ENCODE measurements at places on chromosomes 4 and X. TPM values are rescaled to one million over a fixed set of nuclear protein-coding genes. Genes with fewer than 3 reads are reported as not detected.

The CENPVL2 gene
- not detected for total RNA-seq

DNA sequence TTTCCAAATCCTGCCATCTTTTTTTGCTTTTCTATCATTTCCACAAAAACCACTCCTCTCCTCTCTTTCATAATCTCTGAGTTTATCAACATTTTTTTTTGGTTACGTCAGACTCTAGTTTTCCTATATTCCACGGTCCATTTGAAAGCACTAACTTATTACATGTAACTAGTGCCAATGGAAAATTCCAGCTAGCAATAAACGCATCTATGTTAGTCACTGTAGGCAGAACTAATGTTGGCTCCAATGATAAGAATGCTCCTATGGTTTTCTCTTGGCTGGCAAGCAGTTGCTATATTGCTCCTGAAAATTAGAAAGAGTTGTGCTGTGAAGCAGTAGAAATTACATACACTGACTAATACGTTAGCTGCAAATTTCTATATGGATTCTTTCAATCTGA is 634.6 kb upstream of the FTHL17 start:
- DNase-seq: no peak

The TLR8 gene
- total RNA-seq: 1.1 TPM

The NAP1L2 gene
- 5.4 TPM for total RNA-seq

DNA sequence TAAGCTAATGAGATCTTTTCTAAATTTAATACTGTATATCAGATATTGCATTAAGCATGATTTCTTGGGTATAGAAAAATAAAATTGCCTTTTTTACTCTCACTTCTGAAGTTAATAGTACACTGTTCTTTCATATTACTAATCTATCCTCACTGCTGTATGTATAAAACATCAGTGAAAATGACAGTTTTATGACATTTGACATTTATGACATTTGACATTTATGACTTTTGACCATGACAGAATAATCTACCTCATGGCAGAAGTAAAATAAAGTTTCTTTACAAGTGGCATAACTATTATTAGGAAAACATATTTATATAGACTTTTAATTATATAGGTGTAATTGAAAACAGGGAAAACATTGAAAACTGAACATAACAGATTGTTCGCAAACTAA is 13.3 kb downstream of the GRID2 start:
- DNase-seq: no peak

The DSPP gene
- total RNA-seq: not detected

DNA sequence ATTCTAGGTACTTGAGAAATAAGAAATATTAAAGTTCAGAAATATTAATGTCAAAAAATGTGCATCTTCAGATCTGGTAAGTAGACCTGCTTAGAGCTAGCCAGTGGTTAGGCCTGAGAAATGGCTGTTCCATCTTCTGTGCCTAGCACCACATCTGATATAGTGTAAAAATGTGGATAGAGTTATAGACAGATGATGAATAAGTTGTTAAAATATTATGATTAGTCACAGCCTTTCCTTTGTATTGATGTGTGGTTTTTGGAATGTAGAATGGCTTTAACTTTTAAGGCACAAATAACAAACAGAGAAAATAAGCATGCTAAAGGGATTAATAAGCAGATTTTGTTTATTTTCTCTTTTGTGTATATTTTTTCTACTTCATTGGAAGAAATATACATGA is 133.5 kb upstream of the NUDT6 start:
- no peak for DNase-seq

DNA sequence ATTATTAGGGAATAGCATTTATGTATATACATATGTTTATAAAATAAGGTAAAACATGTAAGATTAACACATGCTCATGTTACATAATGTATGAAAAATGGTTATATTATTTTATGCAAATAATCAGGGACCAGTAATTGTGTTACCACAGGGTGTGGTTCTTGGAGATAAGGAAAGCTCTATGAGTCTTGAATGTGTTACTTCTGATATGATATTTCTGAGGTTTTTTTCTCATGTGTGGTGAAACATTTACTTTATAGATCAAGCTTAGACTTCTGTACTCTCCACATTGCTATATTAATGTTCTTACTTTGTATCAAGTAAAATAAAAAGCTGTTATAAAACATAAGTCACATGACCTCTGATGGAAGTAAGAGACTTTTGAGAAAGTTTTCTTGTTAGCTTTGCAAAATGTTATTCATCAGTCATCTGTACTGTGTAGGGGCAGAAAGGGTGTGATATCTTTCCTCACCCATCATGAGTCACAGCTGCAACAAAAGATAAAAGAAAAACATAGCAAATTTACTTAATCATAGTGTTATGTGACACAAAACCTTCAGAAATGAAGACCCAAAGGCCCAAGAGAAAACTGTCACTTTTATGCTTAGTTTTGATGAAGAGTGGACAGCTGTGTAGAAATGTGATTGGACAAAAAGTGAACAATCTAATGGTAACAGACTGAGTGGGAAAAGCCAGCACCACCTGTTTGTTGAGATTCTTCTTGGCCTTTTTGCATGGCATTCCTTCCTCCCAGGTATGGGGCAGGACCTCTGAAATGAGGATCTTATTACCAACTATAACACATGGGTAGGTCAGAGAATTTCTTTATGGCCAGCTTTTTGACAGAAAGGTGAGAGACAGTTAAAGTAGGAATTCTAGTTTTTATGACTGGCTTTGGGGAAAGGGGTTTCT is 632.3 kb downstream of the PDHA2 start:
- DNase-seq: no peak

The CSAG3 gene
- total RNA-seq: not detected

GRCh38 chr4:180057891-180058671 is 2185.1 kb upstream of the TENM3 start:
- peak; percentile 33 for DNase-seq

DNA sequence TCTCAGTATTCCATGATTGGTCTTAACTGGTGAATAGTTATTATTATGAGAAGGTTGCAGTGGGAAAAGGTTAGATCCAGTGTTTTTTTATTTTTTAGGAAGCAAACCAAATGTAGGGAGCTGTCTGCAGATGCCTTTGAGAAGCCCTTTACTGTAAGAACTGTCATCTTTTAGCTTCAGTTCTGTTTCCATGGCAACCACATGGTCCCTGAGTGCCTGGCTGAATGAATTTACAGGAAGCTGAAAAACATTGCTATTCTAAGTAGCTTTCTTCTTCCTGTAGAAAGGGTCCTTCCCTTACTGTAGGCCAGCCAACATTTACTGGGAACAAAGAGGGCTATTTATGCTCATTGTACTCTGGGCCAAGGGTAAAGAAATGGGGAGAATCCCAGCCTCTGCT is 103.3 kb downstream of the DCLK2 start:
- DNase-seq: no peak

The FGF13 gene
- total RNA-seq: 0.43 TPM

DNA sequence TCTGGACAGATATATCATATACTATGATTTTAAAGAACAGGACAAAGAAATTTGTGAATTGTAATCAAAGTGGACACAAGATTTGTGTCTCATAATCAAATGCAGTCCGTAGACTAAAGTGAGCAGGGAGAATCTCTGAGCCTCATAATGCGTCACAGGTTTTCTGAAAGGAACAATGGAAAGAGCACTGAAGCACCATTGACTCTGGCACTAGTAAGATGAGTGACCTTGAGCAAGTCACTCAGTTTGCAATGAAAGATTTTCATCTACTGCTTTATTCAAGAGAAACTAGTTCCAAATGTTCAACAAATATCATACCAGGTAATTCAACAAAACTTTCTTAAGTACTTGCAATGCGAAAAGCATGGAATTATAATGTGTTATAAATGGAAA is 315.3 kb downstream of the MAPK10 start:
- no peak for DNase-seq

The PGRMC1 gene
- 15.0 TPM for total RNA-seq

The MAGT1 gene
- 50.4 TPM for total RNA-seq

- no peak for DNase-seq
Observed at GRCh38 chrX:614136-614535, 16.5 kb upstream of the SHOX start.

The HMX1 gene
- total RNA-seq: not detected

The CITED1 gene
- not detected for total RNA-seq

GRCh38 chr4:119728692-119729593 is 100.3 kb upstream of the PDE5A start:
- DNase-seq: no peak

The EGFL6 gene
- total RNA-seq: not detected

DNA sequence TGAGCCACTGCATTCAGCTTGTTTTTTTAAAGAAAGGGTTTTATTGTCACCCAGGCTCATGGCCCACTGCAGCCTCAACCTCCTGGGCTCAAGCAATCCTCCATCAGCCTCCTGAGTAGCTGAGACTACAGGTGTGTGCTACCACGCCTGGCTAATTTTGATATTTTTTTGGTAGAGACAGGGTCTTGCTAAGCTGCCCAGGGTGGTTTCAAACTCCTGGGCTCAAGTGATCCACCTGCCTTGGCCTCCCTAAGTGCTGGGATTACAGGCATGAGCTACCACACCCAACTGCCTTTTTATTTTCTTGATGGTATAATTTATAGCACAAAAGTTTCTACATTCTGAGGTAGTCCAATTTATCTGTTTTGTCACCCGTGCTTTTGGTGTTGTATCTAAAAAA is 38.9 kb downstream of the SAT1 start:
- DNase-seq: no peak

DNA sequence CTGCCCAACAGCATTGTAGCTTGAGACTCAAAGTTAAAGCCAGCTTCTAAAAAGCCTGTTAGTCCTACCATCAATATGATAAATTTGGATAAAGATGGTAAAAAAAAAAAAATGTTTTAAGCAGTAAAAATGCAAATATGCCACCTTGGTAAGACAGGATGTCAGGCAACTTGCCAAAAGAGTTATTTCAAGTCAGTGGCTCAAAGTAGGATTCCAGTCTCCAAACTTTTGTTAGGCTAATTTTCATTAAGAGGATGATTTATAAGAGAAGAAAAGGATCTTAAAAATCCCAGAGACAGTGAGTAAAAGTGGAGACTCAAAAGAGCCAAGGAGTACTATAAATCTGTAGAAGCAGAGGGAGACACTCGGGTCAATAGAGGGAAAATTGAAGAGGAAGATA is 47.5 kb downstream of the GASK1B start:
- no peak for DNase-seq

The UGT2A1 gene
- total RNA-seq: not detected

GRCh38 chr4:2341911-2342652 is 76.4 kb downstream of the ZFYVE28 start:
- DNase-seq: peak; percentile 13

The PLXNB3 gene
- 1.5 TPM for total RNA-seq

DNA sequence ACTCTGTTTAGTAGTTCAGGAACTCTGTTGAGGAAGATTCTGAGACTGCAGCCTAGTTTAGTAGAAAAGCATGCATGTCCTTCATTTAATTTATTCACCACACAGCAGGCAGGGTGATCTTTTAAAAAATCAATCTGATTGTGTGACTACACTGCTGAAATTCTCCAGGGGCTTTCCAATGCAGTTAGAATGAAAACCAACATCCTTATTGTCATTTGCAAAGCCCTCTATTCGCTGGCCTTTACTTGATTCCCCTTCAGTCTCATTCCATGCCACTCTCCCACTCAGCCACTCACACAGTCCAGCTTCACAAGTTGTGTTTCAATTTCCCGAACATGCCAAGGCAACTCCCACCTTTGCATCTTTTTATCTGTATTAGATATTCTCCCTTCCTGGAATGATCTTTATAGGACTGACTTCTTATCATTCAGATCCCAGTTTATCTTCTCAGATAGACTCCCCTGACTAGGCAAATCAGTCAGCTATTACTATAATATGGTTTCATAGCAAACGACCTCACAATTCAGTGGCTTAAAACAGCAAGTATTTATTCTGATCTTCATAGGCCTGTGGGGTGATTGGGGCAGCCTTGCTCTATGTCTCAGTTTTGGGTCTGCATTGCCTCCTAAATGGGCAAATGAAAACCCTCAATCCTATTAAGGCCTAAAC is 21.3 kb upstream of the FTHL17 start:
- DNase-seq: no peak

DNA sequence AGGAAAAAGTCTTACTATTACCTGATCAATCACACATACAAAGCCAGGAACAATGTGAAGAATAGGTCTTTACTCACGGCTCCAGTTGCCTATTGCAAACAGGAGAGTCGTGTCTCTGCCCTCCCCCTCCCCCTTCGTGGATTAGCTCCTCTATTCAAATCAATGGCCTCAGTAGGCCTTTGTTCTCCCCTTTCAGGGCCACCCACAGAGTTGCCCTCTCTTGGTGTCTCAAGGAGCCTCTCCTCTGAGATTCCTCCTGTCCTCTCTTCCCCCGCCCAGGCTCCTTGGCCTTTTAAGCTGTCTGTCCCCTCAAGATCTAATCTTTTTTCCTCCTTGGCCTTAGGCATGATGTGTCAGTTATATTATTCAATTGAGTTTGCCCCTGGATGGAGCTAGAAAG is 107.2 kb upstream of the NALF2 start:
- DNase-seq: no peak

GRCh38 chrX:129360175-129360574 is 163.1 kb downstream of the SMARCA1 start:
- no peak for DNase-seq

GRCh38 chrX:71619986-71620385 is 1.7 kb upstream of the CXCR3 start:
- DNase-seq: no peak

The KIF4A gene
- total RNA-seq: 0.19 TPM

The SPANXA1 gene
- total RNA-seq: not detected

The HUWE1 gene
- 111 TPM for total RNA-seq

The XG gene
- 0.35 TPM for total RNA-seq

DNA sequence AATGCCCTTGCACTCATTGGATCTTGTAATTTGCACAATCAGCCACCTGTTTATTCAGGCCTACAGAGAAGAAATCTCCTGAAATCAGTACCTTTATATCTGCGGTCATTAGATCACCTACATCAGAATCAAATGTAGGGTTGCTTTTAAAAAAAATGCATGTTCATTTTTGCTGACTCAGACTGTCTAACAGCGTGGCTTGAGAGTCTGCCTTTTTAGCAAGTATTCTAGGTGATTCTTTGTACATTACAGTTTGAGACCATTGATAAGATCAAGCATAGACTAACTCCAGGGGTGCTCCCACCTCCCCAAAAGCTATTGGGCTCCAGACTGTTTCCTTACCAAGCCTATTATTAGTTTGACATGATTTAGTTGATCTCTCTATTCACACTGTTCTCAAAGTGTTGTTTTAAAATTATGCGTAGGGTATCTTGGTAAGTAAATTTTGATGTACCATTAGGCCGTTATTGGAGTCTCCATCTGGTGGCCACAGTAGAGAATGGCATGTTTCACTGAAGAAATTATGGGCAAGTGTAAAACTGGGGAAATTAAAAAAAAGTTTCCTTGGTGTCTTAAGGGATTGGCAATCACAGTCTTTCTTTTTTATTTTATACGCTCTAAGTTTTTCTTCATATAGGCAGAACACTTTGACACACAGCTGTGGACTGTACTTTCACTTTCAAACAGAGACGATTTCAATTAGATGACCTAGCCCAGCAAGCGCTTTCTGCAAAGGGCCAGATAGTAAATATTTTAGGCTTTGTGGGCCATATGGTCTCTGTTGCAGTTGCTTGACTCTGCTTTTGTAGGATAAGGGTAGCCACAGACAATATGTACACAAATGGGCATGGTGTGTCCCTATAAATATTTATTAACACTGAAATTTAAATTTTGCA is 33.7 kb upstream of the MSL3 start:
- no peak for DNase-seq

- no peak for DNase-seq
Observed at GRCh38 chr4:5635826-5636195, 72.5 kb downstream of the EVC2 start.

The RHOXF2B gene
- not detected for total RNA-seq

The TIMM17B gene
- total RNA-seq: 79.7 TPM

Data from Right ventricle myocardium superior (tissue), 1 donor.